ENCODE measurements at places on chromosomes 7 and 10. TPM values are rescaled to one million over a fixed set of nuclear protein-coding genes. Genes with fewer than 3 reads are reported as not detected.

GRCh38 chr10:13949844-13950542 lies 363.2 kb downstream of the PRPF18 start:
- no peak for DNase-seq

- DNase-seq = no peak
Measured at GRCh38 chr7:126958367-126958766, 294.4 kb downstream of the GRM8 start.

ACTL6B gene
- 163 TPM for total RNA-seq

MSMB gene
- not detected for total RNA-seq

TRIM74 gene
- not detected for total RNA-seq

GIMAP6 gene
- 6.9 TPM for total RNA-seq

- DNase-seq = no peak
Measured at GRCh38 chr7:20651960-20652544, 36.6 kb downstream of the ABCB5 start.

AKR1D1 gene
- total RNA-seq = not detected

GRCh38 chr10:102670871-102671434 lies 26.7 kb downstream of the TRIM8 start:
- no peak for DNase-seq

GRCh38 chr7:56062382-56062781 lies 1.7 kb upstream of the SUMF2 start:
- DNase-seq = no peak

DNA sequence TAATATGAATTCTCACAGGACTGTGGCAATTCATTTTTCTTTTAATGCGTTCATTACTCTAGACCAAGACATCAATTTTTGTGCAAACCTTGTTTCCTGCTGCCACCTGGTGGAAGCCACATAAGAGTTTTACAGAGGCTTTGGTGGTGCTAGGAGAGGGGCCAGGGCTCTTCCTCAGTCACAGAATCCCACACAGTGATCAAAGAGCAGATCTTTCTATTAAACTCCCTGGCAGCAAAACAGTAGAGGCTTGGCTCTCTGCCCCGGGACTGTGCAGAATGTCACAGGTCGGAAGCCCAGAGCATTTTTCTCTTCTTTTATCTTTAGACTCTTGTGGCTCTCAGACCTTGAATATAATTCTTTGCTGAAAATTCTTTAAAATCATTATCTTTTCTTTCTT lies 506.4 kb upstream of the C7orf33 start:
- DNase-seq = peak; percentile 13

- no peak for DNase-seq
Measured at GRCh38 chr10:67550046-67550445, 145.9 kb downstream of the CTNNA3 start.

- no peak for DNase-seq
Measured at GRCh38 chr7:20327055-20327454, 3.6 kb upstream of the ITGB8 start.

Data from frontal cortex (tissue), 4 donors.